ENCODE measurements at places on chromosomes 5 and 9.

DNA sequence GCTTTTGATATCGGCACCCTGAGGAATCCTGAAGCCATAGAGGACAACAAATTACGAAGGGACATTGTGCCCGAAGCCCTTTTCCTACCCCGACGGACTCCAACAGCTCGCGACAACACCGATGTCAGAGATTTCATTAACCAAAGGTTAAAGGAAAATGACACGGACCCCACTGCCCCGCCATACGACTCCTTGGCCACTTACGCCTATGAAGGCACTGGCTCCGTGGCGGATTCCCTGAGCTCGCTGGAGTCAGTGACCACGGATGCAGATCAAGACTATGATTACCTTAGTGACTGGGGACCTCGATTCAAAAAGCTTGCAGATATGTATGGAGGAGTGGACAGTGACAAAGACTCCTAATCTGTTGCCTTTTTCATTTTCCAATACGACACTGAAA, 129.5 kb downstream of the CDH6 start:
- DNase-seq = no peak

- no peak for DNase-seq
These were observed 136.8 kb downstream of the APBA1 start for GRCh38 chr9:69535286-69535832.

GRCh38 chr5:78243639-78244038, 50.9 kb downstream of the AP3B1 start:
- DNase-seq = no peak

DNA sequence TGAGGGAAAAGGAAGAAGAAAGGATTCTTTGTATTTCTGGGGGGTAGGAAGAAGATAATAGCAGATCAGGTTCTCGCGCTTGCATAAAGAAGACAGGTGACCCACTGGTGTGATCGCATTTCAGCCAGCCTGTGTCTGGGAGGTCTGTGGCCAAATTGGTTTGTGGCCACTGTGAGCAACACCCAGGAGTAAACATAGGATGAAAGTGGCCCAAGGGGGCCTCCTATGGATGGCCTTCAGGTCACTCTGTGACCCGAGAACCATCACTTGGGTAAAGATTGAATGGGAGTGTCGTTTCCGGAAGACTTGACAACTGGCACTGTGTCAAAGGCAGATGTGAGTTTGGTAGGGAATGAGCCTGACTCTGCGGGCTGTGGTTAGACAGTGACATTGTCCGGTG, 34.2 kb downstream of the RAI14 start:
- no peak for DNase-seq

GRCh38 chr9:38337706-38338264, 54.7 kb upstream of the ALDH1B1 start:
- no peak for DNase-seq

DNA sequence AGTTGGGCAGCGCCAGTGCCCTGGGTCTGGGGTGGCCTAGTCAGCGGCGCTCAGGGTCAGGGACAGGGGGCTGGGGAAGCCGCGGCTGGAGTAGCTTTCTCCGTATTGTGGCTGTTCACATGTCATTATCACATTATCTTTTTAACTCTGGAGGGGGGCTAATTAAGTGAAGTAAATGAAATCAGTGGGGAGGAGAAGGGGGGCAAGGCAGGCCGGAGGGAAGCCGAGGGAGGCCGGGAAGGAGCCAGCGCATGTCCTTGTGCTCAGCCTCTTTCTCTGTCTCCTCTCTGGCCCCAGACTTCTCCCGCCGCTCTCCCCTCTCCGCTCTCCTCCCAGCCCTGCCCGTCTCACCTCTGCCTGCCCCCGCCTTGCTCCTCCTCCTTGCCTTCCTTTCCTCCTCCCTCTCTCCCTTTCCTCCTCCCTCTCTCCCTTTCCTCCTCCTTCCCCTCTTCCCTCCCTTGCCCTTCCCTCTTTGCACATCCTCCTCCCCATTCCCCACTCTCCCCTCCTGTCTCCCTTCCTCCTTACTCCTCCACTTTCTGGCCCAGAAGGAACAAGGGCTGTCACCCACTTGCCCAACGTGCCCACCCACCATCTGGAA, 38.7 kb downstream of the ASS1 start:
- DNase-seq = no peak

GRCh38 chr5:106578736-106579135, 1092.0 kb downstream of the EFNA5 start:
- no peak for DNase-seq

GRCh38 chr9:134895097-134895496, 14.5 kb downstream of the FCN2 start:
- DNase-seq = no peak

GRCh38 chr9:111959468-111960359, 63.1 kb downstream of the UGCG start:
- DNase-seq = no peak

- DNase-seq = no peak
These were observed 22.4 kb upstream of the FREM1 start for GRCh38 chr9:14932641-14933040.

DNA sequence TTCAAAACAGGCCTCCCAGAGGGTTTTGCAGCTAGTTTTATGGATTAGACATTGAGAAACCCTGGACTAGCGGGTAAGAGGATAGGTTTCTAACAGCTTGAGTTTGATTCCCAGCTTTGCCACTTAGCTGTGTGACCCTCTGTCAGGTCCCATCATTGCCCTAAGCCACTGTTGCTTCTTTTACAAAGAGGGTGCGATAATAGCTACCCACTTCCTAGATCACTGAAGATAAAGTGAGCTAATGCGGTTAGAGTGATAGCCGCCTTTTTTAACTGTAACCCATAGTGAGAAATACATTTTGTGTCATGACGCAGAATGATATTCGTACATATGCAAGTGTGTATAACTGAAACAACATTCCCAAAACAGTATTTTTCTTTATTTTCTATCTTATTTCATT, 40.3 kb downstream of the CSF1R start:
- no peak for DNase-seq

DNA sequence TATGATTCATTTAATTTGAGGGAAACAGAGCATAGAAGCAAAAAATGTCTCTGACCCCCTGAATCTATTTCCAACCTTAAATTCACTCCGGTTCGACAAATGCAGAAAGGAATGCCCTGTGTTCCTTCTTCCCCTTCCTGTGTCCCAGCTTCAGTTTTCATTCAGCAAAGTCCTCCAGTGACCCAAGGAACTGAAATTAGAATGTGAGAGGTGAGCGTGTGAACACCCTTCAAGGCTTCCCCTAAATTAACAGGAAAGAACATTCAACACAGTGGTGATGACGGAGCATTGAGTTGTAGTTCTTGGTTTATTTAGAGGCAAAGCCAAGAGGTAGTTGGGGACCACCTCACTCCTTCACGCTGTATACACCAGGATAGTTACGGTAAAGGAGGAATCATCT, 97.6 kb upstream of the CTSL start:
- no peak for DNase-seq

DNA sequence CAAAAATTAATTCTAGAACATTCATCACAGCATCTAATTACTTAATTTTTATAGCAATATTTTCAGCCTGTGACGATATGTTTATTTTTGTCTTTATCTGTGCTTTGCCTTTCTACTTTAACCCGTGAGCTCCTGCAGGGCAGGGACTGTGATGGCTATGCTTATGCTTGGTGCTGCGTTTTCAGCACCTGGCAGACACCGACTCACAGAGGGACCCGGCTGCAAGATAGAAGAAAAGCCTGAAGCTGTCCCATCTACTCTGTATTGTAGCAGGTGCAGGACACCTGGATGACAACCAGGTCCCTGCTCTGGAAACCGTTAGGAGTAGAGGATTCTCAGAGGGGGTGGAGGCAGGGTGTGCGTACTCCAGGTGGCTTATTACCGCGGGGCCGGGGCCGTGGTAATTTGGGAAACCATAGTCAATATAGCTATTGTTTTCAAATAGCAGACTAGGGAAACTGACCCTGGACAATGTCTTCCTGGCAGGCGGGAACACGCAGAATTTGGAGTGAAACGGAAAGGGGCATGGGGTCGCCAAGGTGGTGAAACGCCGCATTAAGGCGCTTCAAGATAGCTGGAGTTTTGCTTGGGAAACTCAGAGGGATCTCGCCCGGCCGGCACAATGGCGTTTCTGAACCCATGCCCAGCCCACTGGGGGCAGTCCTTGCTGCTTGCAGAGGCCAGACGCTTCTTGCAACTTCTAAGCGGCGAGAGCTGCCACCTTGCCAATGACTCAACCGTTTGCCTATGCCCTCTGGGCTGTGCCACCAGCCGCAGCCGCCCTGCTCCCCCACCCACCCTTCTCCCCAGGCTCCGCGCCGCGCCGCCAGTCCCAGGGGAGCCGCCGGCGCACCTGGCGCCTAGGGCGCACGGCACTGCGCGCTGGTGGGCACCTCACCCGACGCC, 140.1 kb upstream of the PALM2AKAP2 start:
- no peak for DNase-seq

Measured in stimulated activated CD4-positive, alpha-beta T cell treated with anti-CD3 and anti-CD28 coated beads, Interleukin-2, amount 100 ng/mL, for 48 hours (primary cell).